Inflammatory macrophage treated with lipopolysaccharide for 1 hour (primary cell): ENCODE measurements at places on chromosomes 5 and 9.
A peak's percentile ranks its signal among the peaks of the same experiment; 100 is the strongest.

DNA sequence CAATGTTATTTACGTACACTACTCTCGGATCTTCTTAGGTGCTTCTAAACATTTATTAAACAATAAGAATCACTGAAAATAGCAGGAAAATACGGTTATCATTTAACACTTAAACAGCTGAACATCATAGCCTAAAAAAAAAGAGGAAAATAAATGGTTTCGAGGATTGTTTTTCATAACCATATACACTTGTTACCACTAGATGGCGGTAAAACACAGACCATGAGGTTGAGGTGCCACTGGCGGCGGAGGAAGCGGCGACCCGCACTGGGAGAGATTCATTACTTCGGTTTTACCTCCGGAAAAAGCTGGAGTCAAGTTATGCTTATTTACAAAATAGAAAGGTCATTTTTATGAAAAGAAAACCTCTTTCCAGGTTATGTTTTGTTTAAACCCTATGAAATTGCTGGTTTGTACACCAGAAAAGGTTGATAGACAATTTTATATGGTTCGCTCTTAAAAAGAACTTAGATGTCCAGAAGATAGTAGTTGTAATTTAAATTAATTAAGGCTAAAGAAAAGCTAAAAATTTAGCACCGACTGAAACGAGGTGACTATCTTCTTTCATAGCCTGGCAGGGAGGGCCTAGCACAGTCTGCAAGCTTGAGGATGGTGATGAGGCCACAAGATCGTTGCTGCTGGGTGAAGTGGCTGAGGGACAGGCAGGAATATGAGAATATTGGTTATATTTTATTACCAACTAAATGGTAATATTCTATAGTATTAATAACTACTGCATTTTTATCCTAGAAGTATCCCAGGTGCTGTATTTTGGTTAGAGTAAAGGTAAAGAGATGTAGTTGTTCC, 605.7 kb downstream of the RAB3C start:
- DNase-seq, result peak; percentile 74

- DNase-seq, result peak; percentile 45
Observed at GRCh38 chr9:32906213-32906612, 95.2 kb downstream of the APTX start.

GRCh38 chr5:141958113-141958512, at the start of gene PCDH12:
PCDH12 (minus strand) TSS chr5:141958202; CDS start chr5:141957851, 351 bp downstream.
- peak; percentile 35 for DNase-seq

- DNase-seq, result peak; percentile 26
Observed at GRCh38 chr5:133853646-133854365, 114.6 kb downstream of the C5orf15 start.

DNA sequence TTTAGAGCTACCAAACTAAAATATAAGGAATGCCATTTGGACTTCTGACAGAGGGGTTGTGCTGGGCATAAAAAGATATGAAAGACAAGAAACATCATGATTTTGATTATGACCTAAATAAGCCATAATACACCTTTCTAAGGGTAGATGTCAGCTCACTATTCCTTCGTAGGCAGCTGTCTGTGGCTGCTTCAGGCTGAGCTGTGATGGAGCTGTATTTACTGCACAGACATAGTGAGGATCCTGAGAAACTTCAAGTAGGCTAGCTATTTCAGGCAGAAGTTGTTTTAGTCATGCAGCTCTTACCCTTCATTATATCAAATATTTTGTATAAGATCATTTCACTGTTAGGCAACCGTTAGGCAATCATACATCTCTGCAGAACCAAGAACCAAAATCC, 511.7 kb downstream of the CDH12 start:
- DNase-seq, result no peak

- DNase-seq, result no peak
Observed at GRCh38 chr5:59648038-59648831, 245.3 kb downstream of the PDE4D start.

- no peak for DNase-seq
Observed at GRCh38 chr9:111843971-111844370, 49.2 kb upstream of the SHOC1 start.
